Fibroblast of skin of right biceps (primary cell): ENCODE measurements at places on chromosomes 2 and 18.

DNA sequence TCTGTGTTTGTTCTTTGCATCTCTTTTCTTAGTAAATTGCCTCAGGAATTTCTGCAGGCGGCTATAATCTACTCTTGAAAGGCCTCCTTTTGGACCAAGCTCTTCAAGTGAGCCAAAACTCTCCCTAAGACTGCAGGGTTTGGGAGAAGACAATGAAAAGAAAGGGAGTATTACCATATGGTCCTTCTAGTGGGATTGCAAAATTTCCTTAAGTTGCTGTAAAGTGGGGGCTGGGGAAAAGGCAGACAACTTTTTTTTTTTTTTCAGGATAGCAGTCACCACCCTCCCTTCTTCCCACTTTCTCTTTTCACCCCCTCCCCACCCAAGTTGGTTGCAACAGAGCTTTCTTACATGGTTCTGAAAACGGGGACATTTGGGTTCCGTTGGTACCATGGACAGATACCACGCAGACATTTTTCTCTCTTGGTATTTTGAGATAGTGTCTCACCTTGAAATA is 183.7 kb downstream of the FHOD3 start:
- DNase-seq = no peak

DNA sequence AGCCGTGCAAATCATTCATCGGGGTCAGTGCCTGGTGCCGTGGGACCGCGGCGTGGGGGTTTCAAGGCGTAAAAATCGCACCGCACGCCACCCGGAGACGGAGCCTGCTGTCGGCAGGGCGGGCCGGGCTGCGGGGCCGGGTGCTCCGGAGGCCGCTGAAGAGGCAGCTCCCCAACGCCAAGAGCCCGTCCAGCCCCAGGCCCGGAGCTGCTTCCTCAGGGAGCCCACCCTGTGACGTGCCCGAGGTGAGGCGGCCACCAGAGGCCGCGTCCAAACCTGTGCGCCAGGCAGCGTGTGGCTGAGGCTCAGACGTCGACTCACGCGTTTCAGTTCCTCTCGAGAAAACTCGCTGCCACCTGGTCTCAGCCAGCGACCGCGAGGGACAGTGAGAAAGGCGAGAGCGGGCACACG is 98.1 kb downstream of the NFATC1 start:
- DNase-seq = no peak

- no peak for DNase-seq
Measured at GRCh38 chr2:240881913-240882312, 13.3 kb downstream of the AGXT start.

DNA sequence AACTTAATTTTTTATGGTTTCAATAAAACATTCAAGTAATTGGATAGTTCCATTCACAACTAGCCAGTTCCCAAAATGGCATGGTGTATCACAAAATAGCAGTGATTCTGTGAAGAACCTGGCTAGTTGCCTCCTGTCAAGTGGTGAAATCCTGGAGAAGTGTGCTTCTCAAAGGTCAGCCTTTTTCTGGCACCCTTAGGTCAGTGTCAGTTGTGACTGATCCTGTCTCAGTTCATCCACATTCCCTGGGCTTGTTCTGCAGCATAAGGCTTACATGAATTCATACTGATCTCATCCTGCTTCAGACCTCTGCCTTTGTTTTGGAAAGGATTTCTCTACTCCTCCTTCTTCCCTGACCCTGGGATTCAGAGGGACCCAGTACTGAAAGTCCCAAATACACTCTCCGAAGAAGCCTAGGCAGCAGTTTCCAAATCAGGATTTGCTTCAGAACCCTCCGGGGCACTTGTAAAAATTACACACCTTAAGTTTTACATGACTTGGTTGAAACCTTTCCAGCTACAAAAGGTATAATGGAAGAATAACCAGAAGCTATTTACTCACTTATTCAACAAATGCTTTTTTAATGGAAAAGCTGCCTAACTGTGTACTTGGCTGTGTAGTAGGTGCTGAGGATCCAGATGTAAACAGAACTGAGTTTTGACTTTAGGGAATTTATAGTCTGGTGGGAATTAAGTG is 11.0 kb downstream of the MAP3K20 start:
- no peak for DNase-seq

DNA sequence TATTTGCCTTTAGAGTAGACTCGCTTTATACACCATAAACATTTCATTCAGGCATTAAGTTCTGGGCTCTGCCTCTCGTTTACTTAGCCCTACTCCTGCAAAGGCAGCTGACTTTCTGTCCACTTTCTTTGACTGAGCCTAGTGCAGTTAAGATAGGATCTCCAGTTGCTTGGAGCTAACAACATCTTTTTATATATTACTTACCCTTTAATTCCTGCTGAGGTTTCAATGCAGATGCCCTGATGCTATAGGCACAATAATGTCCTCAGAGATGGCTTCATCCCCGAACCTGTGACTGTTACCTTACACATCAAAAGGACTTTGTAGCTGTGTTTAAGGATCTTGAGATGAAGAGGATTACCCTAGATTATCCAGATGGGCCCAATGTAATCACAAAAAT is 505.8 kb upstream of the TNP1 start:
- DNase-seq = no peak
